ENCODE measurements at places on chromosomes 3 and 15.
A peak's percentile ranks its signal among the peaks of the same experiment; 100 is the strongest.

GRCh38 chr3:35602395-35602936 lies 36.9 kb upstream of the ARPP21 start:
- DNase-seq = no peak
- no peaks in the 10 kb centered on the region for H3K36me3 ChIP-seq
- H3K4me3 ChIP-seq = no peak overlapping the region
- H3K27me3 ChIP-seq = no peaks in the 10 kb centered on the region
- no peak overlapping the region for H3K27ac ChIP-seq
- no peaks in the 10 kb centered on the region for H3K4me1 ChIP-seq

DNA sequence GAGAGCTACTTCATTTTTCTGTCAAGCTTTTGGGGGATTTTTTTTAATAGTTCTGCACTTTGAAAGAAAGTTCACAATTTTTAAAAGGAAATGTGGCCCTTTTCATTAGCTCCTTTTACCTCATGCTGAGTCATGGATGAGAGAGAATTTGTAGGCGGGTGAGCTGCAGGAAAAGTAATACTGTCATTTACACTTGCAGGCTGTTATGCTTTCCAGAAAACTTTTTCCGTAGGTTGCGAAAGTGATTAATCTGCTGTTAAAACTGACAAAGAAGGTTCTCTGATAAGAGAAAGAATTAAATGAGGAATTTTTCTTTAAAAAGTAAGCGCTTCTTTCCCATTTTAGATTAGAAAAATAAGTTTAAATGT lies 430.2 kb downstream of the LPP start:
- H3K4me3 ChIP-seq = no peak overlapping the region
- H3K36me3 ChIP-seq = no peaks in the 10 kb centered on the region
- peaks cover 7% of the 10 kb centered on the region for H3K4me1 ChIP-seq
- no peaks in the 10 kb centered on the region for H3K27me3 ChIP-seq
- H3K27ac ChIP-seq = no peak overlapping the region

DNA sequence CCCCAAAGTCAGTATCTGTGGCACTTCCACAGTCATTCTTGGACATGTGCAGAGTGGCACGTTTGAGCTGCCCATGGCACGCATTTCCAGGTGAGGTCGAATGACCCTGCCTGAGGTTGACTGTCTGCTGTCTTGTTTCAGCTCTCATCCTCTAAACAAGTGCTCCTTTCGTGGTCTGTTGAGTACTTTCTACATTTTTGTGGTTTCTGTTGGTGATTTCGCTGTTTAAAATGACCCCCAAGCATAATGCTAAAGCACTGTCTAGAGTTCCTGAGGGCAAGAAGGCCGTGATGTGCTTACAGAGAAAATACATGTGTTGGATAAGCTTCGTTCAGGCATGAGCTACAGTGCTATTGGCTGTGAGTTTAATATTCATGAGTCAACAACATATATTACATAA lies 40.0 kb upstream of the SAMMSON start:
- H3K4me3 ChIP-seq = no peak overlapping the region
- H3K36me3 ChIP-seq = no peaks in the 10 kb centered on the region

GRCh38 chr3:54837964-54838363 lies 89.9 kb downstream of the LRTM1 start:
- no peak for DNase-seq
- no peaks in the 10 kb centered on the region for H3K4me1 ChIP-seq
- no peak overlapping the region for H3K4me3 ChIP-seq
- H3K27ac ChIP-seq = no peak overlapping the region

- no peaks in the 10 kb centered on the region for H3K27me3 ChIP-seq
- no peak overlapping the region for H3K27ac ChIP-seq
- no peaks in the 10 kb centered on the region for H3K4me1 ChIP-seq
- no peak overlapping the region for H3K4me3 ChIP-seq
These were observed 610.5 kb upstream of the ZNF385D start for GRCh38 chr3:22361521-22361920.

DNA sequence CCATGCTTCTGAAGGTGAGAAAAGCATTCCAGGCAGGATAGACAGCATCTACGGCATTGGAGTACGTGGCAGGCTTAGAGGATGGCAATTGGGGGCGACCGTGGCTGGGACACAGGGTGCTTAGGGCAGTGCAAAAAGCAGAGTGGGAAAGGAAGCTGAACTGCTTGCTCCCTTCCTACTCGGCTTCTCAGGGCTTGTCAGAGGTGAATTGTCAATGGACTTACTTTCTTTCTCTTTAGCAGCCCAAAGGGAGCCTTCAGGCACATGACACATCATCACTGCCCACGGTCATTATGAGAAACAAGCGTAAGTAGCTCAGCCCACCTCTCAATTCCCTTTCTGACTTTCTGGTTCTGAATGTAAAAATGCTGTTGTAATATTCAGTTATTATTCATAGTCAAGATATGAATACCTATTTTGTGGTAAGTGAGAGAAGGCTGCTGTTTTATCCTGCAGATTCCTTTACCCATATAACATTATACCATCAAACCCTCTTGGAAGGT lies 84.3 kb downstream of the KLHL25 start:
- peak overlapping the region; percentile 49 for H3K27ac ChIP-seq
- H3K4me3 ChIP-seq = no peak overlapping the region
- H3K4me1 ChIP-seq = peaks cover 37% of the 10 kb centered on the region
- peaks cover 3% of the 10 kb centered on the region for H3K27me3 ChIP-seq

DNA sequence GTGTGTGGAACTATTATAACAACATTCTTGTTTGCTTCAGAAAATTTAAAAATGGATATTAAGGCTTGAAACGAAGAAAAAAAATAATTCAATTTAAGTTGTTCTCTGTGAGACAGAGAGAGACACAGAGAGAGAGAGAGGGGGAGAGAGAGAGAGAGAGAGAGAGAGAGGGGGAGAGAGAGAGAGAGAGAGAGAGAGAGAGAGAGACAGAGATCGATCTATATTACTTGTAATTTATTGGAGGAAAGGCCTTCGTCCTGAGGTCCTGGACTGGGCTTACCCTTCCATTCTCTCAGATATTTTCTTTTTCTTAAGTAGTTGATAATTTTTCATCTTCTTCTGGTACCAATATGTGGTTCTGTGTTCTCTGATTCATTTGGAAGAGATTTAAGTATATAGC lies 25.9 kb downstream of the MFSD1 start:
- H3K36me3 ChIP-seq = peaks cover 10% of the 10 kb centered on the region
- H3K4me3 ChIP-seq = no peak overlapping the region
- H3K27me3 ChIP-seq = no peaks in the 10 kb centered on the region
- DNase-seq = no peak
- no peak overlapping the region for H3K27ac ChIP-seq

DNA sequence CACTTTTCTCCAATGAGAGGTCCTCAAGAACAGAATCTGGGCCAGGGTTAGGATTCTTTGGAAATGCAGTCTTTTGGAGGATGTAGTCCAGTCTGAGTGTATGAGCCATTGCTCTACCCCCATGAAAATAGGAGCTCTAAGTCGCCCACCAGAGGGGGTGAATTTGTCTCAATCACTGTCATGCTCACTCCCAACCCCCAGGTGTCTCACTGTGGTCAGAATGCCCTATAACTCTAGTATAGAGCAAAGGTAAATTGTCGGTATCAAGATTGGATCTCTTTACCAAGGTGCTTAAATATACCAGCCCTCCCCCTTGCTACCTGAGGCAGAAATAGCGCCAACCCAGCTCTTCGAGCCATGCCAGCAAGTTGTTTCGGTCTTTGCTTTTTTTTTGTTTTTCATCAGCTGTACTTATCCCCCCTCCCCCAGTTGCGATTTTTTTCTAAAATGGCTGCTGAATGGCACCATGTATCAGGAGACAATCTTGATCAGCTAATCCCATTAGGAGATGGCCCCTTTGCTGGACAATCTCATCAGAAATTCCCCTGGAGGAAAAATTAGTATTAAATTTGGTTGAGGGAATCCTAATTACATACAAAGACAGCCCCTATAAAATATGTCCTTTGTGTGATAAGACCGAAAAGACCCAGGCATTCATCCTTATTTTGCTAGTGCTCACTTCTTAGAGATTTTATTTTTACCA lies 130.7 kb downstream of the EBLN2 start:
- no peak overlapping the region for H3K4me3 ChIP-seq
- H3K36me3 ChIP-seq = no peaks in the 10 kb centered on the region
- H3K4me1 ChIP-seq = peaks cover 4% of the 10 kb centered on the region

GRCh38 chr15:98856532-98856907 lies 151.1 kb downstream of the PGPEP1L start:
- no peak overlapping the region for H3K27ac ChIP-seq
- DNase-seq = no peak
- no peaks in the 10 kb centered on the region for H3K36me3 ChIP-seq
- H3K27me3 ChIP-seq = peaks cover 17% of the 10 kb centered on the region
- H3K4me1 ChIP-seq = peaks cover 49% of the 10 kb centered on the region

DNA sequence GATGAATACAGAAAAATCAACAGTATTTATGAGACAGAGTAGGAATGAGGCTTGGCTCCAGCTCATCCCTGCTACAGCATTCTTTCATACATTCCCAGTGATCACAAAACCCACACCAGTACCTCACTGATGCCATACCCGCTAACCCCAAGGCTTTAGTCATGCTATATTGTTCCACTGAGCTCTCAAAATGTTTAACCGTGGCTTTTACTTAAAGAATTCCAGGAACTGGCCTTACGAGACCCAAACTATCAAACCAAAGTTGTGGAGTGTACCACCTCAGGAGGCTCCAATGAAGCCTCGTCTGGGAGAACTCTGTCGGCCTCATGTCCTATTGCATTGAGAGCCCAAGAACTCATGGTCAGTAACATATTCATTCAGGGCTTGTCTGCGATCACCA lies 278.9 kb downstream of the ULK4 start:
- DNase-seq = no peak
- H3K4me1 ChIP-seq = no peaks in the 10 kb centered on the region
- H3K27me3 ChIP-seq = no peaks in the 10 kb centered on the region
- no peaks in the 10 kb centered on the region for H3K36me3 ChIP-seq
- H3K27ac ChIP-seq = no peak overlapping the region

- H3K4me1 ChIP-seq = peaks cover 2% of the 10 kb centered on the region
- no peak for DNase-seq
- H3K36me3 ChIP-seq = no peaks in the 10 kb centered on the region
- H3K27me3 ChIP-seq = no peaks in the 10 kb centered on the region
These were observed 15.4 kb upstream of the PIK3CB start for GRCh38 chr3:138850151-138850550.

DNA sequence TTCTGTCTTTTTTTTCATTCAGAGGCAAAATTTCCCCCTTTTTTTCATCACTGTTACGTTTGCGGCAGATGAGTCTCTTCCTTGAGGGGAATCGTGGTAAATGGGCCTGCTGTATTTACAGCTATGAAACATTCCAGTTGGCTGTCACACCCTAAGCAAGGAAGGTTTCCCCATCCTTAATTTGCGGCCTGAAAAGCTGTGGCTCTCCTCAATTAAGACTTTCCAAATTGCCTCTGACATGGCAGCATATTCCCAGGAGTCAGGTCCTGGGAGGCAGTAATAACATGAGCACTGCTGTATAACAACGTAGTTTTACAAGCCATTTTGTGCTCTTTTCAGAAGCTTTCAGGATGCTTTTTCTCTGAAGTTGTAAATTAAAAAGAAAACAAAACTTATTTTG lies 420.9 kb downstream of the LPP start:
- no peak overlapping the region for H3K4me3 ChIP-seq
- no peak for DNase-seq
- H3K27ac ChIP-seq = no peak overlapping the region
- H3K36me3 ChIP-seq = no peaks in the 10 kb centered on the region

DNA sequence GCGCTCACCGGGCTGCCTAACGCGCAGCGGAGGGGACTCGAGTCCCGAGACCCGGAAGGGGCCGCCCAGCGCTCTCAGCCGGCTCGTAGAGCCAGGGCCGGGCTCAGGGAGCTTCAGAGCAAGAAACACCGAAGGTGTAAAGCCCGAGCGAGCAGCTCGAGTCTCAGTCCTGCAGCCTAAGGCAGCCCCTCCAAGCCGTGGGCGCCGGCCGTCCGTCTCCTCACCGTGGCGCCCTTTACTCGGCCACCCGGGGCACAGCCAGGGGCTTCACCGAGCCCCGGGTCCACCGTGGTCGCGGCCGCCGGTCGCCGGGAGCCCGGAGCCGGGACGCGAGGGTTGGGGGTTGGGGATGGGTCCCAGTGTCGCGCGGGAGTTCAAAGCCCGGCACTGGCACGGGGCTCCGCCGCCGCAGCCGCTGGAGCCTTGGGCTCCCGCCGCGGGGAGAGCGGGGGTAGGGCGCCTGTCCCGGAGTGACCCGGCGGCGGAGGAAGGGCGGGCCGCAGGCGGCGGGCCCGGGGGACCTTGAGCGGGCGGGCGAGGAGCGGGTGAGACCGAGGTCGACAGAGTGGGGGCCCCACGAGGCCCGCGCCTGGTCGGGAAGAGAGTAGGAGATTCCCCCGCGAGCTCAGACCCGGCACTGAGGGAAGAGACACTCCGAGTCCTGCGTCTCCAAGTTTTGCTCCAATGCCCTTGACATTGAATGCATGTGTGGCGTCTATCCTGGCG lies 26.9 kb upstream of the THRB start:
- H3K4me3 ChIP-seq = peak overlapping the region; percentile 85
- H3K27ac ChIP-seq = no peak overlapping the region
- no peaks in the 10 kb centered on the region for H3K36me3 ChIP-seq
- H3K27me3 ChIP-seq = peaks cover 10% of the 10 kb centered on the region

DNA sequence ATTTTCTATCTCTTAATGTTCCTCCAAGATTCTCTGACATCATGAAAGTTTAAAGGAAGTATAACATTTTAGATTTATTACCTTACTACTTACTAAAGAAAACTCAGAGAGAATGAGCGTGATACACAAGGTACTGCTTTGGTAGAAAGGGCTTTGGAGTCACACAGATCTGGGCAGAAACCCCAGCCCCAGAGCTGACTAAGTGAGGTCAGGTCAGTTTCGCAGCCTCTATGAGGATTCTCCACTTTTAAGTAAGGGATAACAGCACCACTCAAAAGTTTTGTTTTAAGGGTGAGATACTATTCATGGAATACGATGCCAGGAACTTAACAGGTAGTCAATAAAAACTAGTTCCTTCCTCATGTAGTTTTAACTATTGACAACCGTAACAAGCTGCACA lies 76.1 kb downstream of the CLDN11 start:
- no peaks in the 10 kb centered on the region for H3K27me3 ChIP-seq
- H3K36me3 ChIP-seq = peaks cover 7% of the 10 kb centered on the region
- no peaks in the 10 kb centered on the region for H3K4me1 ChIP-seq
- H3K4me3 ChIP-seq = no peak overlapping the region
- H3K27ac ChIP-seq = no peak overlapping the region

DNA sequence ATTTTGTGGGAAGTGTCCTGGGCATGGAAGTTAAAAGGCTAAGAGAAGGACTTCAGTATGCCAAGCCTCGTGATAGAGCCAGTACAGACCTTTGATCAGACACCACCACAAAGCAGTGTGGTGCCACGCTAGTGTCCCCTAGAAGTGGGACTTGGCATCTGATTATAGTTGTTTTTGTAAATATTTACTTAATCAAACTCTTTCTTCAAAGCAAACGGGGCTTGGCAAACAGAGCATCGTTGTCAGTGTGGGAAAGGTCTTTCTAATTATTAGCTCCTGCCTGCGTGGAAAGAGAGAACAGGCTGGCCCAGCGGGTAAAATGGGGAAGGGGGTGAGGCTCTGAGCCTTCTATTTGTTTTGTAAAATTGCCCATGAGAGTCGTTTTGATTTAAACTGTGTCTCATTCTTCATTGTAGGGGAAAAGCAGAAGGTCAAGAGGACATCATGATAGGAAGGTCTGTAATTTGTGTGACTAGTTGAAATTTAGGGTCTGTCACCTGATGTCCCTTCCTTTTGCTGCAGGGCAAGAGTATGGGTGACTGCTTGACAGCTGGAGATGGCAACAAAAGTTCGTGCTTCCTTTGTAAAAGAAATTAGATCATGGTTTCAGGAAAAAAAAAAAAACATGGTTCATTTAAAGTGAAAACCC lies 105.0 kb downstream of the IQCH start:
- H3K27ac ChIP-seq = no peak overlapping the region
- no peaks in the 10 kb centered on the region for H3K4me1 ChIP-seq
- H3K27me3 ChIP-seq = peaks cover 2% of the 10 kb centered on the region
- H3K36me3 ChIP-seq = no peaks in the 10 kb centered on the region
- DNase-seq = no peak

Data from endothelial cell (in vitro differentiated cells).